ENCODE measurements at places on chromosomes 7 and 10. TPM values are rescaled to one million over a fixed set of nuclear protein-coding genes. Genes with fewer than 3 reads are reported as not detected.

The RPP38 gene
- 14.9 TPM for total RNA-seq

The SYCE1 gene
- 0.42 TPM for total RNA-seq

The MBL2 gene
- total RNA-seq = not detected

The TMEM140 gene
- 27.7 TPM for total RNA-seq

The EPO gene
- total RNA-seq = not detected

The ASZ1 gene
- not detected for total RNA-seq

DNA sequence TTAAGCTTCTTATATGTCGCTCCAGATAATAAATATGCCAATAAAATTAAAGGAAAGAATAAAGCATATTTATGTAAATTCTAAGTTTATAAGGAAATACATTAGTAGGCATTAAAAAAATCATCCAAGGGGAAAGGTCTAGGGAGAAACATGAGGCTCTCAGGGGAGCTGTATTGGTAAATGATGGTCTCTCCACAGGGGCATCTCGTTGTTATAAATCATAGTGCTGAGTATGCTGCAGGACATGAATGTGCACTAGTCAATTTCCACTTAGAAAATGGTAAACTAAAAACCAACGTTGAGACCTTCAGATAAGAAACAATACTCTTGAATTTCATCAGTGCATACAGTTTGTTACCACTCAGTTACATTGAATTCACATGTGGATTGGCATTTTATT, 194.0 kb upstream of the AHR start:
- no peak for DNase-seq

DNA sequence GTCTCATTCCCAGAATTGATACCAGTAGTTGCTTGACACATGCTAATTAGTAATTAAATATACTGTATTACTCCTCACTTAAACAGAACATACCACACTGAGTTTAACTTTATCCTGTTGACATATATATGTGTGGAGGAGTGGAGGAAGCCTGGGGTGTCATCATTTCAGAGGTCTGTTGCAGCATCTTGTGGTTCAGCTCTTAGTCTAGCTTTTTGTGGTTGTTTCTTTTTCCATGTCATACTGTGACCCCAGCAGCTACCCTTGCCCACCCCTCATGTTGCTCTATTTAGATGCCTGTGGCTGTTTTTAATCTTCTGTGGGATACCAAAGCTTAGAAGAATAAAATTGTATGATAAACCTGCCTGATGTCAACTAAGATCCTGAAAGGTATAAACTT, 875.4 kb downstream of the LRMDA start:
- DNase-seq = no peak

DNA sequence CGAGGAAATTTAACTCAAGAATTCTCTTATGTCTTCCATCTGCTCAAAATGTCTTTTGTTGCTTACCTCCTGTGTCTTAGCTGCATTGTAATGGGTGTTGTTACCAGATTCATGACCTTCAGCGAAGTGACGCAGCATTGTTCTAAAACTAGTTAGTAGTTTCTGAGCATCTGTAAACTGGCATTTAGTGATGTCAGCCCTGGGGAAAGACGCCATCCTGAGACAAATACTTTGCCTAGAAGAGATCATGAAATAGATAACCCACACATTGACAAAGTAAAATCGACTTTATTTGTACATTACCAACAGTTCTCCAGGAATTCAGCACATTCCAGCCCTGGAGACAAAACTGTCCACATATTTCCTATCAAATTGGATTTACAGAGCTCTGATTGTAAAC, 87.8 kb downstream of the GPAM start:
- DNase-seq = no peak

DNA sequence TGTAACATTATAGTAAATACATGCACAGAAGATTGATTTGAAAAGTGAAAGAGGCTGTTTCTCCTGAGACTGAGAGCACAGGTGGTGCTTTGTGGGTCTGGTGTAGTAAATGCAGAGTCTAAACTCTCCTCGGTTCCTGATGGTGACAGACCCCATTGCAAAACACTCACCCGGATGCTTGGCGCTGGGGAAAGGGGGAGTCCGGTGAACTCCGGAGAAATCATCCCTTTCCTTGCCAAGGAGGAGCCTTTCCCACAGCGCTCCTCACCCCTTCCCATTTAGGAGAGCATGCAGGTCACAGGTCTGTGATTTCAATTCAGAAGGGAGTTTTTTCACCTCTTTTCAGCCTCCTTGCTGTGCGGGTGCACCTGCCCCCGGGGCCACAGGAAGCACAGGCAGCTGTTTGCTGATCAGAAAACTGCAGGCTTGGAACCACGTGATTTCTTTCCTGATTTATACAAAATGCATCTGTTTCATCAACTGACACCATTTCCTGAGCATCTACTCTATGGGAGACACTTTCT, 75.6 kb upstream of the LYZL2 start:
- peak; percentile 53 for DNase-seq

DNA sequence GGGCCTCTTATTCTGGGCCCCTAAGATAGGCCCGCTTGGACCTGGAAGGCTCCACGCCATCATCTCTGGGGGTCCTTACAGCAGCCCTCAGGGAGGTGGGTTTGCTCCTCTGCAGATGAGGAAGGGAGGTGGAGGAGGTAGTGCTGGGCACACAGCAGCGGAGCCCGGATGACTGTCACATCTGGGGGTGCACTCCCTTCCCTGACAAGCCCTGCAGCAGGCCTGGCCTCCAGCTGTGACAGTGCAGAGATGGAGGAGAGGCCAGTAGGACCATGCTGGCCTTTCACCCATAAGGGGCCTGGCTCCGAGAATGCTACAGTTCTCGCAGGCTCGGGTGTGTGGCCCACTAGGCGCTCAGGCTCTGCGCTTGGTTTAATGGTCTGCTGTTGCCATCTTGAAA, 9.2 kb downstream of the GDF2 start:
- DNase-seq = no peak

DNA sequence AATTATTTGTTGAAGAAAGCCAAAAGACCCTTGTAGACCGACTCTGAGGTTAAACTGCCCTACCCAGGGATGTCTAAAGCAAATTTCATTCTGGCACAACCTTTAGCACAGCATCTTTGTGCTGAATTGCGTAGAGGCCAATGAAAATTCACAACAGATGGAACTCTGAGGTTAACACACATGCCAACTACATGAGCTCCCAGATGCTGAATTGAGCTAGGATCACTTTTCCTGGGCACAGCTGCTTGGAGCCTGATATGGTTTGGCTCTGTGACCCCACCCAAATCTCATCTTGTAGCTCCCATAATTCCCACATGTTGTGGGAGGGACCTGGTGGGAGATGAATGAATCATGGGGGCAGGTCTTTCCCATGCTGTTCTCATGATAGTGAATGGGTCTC, 158.0 kb upstream of the PTN start:
- no peak for DNase-seq

DNA sequence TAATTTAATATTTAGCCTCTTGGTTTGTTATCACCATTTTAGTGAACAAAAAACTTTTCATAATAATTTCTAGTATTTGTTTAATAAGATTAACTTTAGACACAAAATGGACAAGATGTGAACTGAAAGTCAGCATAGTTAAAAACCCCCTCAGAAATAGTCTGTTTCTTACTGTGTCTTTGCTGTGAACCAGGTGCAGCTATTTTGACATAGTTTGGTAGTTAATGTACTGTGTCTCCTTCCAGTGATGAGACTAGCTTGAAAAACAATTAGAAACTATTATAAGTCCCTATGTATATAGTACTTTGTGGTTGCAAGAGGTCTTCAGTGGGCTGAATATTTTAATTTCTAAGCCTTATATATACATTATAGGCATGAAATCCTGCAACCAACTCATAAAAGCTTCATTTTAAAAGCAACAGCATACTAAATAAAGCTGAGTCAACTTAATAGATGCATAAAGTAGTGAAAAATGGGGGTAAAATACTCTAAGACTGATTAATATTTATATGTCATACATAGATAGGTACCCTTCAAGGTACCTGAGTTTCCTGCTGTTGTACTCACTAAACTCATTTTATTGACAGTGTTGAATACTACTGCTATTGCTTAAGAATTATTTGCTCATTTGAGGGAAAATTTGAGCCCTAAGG, 19.2 kb downstream of the DMTF1 start:
- DNase-seq = no peak

DNA sequence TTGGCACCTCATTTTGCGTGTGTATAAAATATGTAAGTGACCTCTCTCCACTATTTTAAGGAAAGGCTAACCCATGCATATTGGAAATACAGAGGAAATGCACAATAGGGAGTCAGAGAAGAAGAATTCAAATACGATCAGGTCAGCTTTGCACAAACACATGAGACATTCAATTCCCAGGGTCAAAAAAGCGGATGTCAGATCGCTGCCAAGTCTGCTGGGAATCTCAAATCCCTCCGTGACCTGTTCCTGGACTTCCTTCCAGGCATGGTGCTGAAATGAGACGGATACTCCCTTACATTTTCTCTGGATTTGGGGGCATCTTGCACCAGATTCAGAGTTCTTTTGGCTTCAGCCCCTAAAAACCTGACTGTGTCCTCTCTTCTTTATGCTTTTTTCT, 91.9 kb upstream of the PRKCQ start:
- no peak for DNase-seq

GRCh38 chr7:80686576-80686975, 48.1 kb downstream of the CD36 start:
- DNase-seq = no peak

- no peak for DNase-seq
Observed at GRCh38 chr7:36667007-36667745, 57.1 kb downstream of the AOAH start.

- no peak for DNase-seq
Observed at GRCh38 chr7:134085311-134085710, 41.8 kb upstream of the LRGUK start.

GRCh38 chr7:116097365-116098009, 66.9 kb upstream of the TFEC start:
- DNase-seq = peak; percentile 27

DNA sequence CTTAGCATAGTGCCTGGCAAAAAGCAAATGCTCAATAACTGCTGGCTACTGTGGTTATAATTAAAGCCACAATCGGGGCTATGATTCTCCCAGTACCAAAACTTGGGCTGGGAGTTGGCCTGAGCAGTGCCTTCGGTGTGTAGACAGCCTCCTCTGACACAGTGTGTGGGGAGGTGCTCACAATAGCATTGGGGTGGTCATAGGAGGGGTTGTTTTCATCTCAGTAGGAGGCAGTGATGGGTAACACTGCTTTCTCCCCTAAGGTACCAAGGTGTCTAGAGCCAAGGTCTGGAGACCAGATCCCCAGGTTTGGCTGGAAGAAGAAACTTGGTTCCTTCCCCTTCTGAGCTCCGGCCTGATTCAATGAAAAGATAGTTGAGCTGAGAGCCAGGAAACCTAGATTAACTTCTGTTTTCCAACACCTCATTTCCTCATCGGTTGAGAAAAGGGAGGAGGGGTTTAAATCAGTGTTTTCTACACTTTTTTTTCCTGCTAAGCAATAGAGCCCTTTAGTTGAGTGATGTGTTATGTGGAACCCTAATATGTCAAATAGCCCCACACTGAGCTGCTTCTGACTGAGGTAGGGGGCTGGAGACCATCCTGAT, 68.2 kb downstream of the LRMDA start:
- no peak for DNase-seq

DNA sequence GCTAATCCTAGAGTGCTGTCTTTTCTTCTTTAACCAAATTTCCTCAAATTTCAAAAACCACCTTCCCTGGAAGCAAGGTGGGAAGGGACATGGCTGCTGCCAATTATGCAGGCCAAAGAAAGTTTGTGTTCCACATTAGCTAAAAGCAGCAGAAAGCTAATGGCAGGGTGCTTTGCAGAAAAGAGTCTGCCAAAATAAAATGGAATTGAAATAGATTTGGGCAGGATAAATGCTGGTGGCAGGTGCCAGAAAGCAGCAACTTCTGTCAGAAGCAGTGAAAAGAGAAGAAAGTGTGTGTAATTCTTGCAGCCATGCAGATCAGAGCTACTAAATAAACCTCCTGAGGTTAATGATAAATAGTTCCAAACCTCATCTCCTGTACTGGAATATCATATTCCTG, 275.5 kb downstream of the ABCA13 start:
- DNase-seq = no peak

DNA sequence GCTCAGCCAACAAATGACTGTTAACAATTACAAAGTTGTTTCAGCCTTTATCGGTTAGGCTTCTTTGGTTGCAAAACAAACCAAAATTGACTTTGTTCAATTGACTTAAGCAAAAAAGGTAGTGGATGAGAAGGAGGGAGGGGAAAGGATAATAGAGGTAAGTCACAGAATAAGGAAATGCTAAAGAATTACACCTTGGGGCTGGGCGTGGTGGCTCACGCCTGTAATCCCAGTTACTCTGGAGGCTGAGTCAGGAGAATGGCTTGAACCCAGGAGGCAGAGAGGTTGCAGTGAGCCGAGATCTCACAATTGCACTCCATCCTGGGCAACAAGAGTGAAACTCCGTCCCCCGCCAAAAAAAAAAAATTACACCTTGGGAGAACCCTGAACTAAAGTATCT, 41.4 kb downstream of the AHCYL2 start:
- DNase-seq = no peak

- DNase-seq = no peak
Observed at GRCh38 chr7:65325793-65326432, 47.7 kb upstream of the ZNF92 start.

- DNase-seq = no peak
Observed at GRCh38 chr10:119310806-119311205, 103.4 kb downstream of the GRK5 start.

GRCh38 chr10:86411281-86411841, 44.8 kb upstream of the GRID1 start:
- no peak for DNase-seq

GRCh38 chr10:73168465-73168803, 515 bp downstream of the FAM149B1 start:
- DNase-seq = no peak

GRCh38 chr10:109889867-109890266, 33.4 kb downstream of the XPNPEP1 start:
- no peak for DNase-seq

GRCh38 chr10:9305018-9305655, 1250.6 kb downstream of the GATA3 start:
- no peak for DNase-seq

DNA sequence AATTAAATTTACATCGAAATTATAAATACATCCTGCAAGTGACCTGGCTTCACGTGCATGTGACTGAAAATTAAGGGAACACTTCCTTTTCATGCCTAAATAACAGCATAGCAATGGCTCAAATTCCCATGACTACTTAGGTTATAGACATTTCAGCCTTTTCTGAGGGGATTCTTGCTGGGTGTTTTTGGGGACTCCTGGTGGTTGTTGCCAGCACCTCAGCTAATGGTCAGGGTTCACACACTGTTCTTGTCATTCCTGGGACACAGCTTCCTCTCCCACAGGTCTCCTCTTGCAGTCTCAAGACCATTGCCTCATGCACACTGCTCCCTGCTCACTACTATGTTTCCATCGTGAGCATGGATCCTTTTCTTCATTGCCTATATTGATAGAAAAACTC, 148.9 kb upstream of the GLI3 start:
- DNase-seq = no peak

GRCh38 chr10:80199828-80200227, 5.5 kb downstream of the ANXA11 start:
- DNase-seq = no peak

GRCh38 chr10:33600381-33600780, 265.9 kb upstream of the NRP1 start:
- DNase-seq = no peak

Data from CD4-positive, alpha-beta T cell (primary cell).